ENCODE measurements at places on chromosomes 11 and 22.

GRCh38 chr22:31284281-31285155 lies 7.8 kb downstream of the PIK3IP1 start:
- no peak for DNase-seq

GRCh38 chr11:4068962-4069361 lies 25.6 kb upstream of the RRM1 start:
- no peak for DNase-seq

DNA sequence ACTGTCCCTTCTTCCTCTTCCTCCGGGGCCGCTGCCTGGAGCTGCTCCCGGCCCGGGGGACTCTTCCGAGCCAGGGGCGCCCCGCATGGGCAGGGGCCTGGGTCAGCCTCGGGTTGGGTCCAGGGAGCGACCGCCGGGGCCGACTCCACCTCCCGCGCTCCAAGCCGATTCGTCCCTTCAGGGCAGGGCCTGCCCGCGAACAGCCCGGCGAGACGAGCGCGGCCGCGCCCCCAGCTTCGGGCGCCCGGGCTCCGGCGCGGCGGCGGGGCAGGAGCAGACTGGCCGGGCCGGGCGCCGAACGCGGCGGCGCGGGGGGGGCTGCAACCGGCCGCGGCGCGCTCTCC lies at the start of gene LARGE1:
TSS of gene LARGE1 (minus strand) at position 280 of the 344 bp plus-strand sequence.
- DNase-seq, result peak; percentile 6

DNA sequence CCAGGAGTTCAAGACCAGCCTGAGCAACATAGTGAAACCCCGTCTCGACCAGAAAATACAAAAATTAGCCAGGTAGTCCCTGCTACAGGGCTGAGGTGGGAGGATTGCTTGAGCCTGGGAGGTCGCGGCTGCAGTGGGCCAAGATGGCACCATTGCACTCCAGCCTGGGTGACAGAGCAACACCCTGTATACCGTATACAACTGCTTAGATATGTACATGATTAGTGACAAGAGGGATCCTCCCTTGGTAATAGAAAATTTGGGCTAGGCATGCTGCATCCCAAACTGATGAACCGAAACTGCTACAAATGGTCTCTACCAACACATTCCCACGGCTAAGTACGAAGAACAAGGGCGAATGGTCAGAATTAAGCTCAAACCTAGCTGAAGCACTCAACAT lies 12.2 kb upstream of the SLC37A4 start:
- no peak for DNase-seq

DNA sequence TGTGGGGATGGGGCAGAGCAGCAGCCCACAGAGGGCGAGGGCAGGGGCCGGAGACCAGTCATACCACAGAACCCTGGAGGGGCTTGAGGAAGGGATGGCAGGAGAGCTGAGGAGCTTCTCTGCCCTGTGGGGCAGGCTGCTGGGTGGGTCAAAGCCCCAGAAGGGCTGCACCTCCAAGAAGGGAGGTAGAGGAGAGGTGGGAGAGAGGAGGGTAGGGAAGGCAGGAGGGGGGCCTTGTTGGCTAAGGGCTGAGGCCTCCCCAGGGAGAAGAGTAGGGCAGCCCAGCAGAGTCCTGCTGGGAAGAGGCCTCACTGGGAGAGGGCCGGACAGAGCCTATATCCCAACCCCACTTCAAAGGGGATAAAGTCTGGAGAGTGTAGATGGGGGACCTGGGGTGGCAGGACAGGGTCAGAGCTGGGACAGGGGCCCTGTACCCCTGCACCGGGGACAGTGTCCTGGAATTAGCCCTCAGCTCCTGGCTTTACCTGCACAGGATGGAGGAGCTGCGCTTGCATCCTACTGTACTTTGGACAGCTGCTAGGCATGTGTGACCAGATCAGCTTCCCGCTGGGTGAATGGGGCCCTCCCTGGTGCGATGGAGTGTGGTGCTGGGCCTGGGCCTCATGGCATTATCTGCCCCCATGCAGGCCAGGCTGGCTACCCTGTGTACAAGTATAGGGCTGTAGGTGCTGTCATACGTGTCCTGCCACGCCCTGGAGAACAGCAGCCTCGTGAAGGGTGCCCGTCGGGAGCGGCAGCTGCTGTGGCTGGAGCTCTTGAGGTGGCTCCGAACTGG lies 7.3 kb downstream of the DGCR6L start:
- no peak for DNase-seq

DNA sequence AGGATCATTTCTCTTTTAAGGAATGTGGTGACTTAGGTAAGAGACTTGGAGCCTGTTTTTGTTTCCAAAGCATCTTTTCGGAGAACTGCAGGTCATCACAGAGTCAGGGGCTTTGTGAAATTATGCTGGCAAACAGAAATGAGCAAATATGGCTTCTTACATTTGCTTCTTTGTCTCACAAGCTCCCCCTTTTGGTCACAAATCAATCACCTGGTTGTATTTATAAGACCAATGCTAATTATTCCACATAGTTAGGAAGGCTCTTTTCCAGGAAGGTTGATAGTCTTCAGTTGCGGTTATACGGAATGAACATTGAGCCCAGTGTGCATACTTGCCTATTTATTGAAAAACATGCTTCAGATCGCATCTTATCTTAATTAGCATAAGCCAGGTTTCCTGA lies 34.6 kb upstream of the CEP126 start:
- DNase-seq, result no peak
